Caco-2 (cell line): ENCODE measurements at places on chromosomes 3 and 15. TPM values are rescaled to one million over a fixed set of nuclear protein-coding genes. Genes with fewer than 3 reads are reported as not detected.

GRCh38 chr15:66638377-66638776 is 63.7 kb upstream of the SMAD6 start:
- DNase-seq = no peak

CYP19A1 gene
- 0.70 and 0.77 TPM in 2 replicates for total RNA-seq

- no peak for DNase-seq
Measured at GRCh38 chr15:93671387-93671943, 559.9 kb upstream of the MCTP2 start.

- DNase-seq = peak; percentile 49
Measured at GRCh38 chr3:178684881-178685590, 148.8 kb downstream of the KCNMB2 start.

GRCh38 chr3:47266709-47267489 is 15.7 kb downstream of the KIF9 start:
- DNase-seq = no peak

DNA sequence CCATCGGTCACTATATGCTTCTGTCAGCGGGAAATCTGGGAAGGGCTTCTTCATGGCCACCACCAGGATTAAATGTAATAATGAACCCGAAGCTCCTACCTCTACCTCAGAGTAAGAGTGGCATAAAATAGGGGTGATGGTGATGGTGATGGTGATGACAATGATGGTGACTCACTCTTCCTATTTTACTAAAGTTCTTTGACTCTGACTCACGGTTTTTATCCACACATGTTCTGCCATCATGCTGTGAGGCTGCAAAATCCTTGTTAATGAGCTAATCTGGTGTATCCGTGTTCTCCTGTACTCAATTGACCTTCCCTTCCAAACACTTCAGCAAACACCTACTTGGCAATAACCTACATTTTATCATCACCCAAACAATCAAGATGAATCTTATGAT is 18.3 kb upstream of the FOXP1 start:
- no peak for DNase-seq

DNA sequence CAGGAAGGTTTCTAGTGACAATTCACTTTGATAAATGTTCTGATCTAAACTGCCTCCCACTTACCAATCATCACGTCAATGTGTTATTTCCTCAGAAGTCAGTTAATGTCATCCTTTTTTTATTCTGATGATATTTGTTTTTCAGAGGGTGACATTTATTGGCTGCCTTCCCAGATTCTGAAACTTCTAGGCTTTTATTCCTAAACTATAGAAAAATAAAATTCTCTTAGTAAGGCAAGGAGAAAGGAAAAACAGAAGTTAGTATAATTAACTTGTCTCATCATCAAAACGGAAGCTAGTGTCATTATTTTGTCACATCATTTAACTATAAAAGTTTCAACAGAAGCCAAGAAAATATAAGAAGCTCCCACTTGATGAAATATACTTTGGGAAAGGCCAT is 100.0 kb upstream of the C3orf80 start:
- DNase-seq = no peak

DNA sequence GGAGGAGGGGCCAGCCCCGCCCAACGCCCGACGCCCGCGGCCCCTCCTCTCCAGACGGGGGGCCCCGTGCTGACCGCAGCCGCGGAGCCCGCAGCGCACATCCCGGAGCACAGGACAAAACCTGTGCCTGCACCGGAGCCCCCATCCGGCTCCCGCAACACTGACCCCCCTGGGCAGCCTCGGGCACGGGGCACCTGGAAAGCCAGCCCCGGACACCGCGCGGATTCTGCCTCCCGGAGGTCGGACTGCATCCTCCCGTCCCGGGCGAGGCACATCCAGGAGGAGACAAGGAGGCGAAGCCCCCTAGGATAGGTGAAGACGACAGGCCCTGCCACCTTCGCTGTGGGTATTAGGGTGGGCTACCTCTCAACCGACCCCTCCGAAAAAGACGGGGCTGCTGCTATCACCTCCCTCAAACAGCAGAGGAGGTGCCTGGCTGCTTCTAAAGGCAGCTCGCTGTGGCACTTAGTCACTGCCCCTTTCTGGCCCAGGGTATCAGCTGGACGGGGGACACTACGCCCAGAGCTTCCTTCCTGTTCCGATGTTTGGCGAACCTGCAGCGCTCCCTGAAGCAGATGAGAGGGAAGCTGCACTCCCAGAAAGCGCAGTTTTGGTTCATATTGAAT is 10.6 kb downstream of the XXYLT1 start:
- peak; percentile 50 for DNase-seq

DNA sequence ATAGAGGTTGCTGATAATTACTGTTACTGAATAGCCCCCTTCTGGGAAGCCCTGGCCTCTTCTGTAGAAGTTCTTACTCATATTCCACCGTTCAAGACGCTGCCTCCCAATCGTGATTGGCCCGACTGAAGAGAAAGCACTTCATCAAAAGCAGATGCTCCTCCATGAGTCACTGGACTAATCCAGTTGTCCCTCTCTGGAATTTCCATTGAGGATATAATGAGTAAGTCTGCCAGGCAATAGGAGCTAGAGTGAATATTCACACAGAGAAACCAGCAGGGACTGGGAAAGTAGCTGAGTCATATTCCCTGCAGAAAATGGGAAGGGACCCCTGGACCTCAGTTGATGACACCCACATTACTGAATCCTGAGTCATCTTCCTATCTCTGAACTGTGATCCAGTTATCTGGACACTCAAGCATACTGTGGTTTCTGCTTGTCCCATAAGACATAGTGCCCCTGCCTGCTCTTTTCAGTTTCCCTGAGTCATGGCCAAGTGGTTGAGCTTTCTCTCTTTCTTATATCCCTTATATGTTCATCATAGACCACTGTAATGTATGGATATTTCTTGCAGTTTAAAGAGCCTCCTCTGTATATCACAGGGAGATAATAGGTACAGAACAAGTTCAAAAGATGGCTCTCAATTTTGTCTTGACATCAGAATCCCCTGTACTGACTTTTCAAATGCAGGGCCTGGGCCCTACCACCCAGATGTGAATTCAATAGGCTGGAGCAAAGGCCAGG is 151.2 kb upstream of the CDIN1 start:
- peak; percentile 34 for DNase-seq

- DNase-seq = peak; percentile 11
Measured at GRCh38 chr3:118842147-118842863, 192.3 kb downstream of the IGSF11 start.

GRCh38 chr3:106058475-106058874 is 189.7 kb upstream of the CBLB start:
- no peak for DNase-seq

DNA sequence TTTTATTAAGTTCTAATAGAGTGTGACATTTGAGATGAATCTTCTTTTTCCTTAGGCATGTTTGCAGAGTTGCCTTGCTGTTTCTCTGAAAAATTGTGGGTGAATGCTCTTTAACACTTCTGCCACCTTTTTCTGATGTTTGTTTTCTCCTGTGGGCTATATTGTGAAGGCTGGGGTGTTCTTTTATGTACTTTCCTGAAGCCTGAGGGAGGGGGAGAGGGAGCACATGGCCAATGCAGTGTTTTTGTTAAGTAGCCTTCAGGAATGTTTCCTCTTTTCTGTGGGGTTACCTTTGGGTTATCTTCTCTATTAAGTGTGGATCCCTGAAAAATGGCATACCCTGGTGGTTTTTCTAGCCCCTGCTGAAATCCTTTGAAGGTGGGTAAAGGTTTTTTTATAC is 50.2 kb downstream of the CMC1 start:
- no peak for DNase-seq

ZCWPW2 gene
- 0.18 and 0.46 TPM in 2 replicates for total RNA-seq

- no peak for DNase-seq
Measured at GRCh38 chr3:175295248-175296130, 436.4 kb downstream of the NAALADL2 start.

DNA sequence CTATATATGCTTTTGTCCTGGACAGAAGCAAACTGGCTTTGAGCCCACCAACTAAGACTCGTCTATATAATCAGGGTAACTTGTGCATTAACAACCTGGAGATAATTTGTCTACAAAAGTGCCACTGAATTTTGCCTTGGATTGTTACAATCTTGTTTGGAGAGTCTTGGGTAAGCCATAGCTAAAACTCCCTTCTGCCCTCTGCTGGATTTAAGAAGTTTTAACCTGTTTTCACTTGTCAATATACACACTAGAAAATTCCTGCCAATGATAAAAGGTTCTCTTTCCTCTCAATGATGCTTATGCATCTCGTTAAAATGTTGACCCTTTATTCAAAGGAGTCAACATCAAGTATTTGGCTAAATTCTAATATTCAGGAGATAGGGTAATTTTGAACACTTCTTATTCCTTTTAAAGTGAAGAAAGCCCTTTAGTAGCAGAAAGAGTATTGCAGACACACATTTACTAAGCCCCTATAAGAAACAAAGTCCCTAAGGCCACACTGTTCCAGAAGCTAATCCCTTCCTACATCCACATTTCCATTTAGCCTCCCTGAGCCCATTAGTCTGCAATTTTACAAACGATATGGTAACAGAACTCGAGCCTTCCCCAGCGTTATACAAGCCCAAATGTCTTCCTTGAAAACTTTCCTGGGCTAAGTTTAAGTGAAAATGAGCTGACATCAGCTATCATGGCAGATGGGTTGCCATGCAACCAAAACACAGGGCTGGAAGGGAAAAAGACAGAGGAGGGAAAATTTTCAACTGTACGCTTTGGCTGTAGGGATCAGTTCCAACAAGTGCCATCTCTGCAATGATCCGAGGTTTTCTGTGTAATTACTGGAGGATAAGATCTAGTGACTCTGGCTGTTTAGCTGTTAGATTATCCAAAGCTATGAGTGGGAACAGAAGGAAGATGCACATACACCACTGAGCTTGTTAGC is 75.9 kb upstream of the FGF12 start:
- no peak for DNase-seq

LEKR1 gene
- total RNA-seq = 1.4 and 1.6 TPM in 2 replicates

GRM7 gene
- not detected in 2 replicates for total RNA-seq

- DNase-seq = no peak
Measured at GRCh38 chr3:56137415-56137814, 330.9 kb downstream of the ERC2 start.
